Activated T-cell treated with anti-CD3 and anti-CD28 coated beads, Interleukin-2, amount 50 U/mL, for 72 hours (primary cell): ENCODE measurements at places on chromosomes 7 and 10.
A peak's percentile ranks its signal among the peaks of the same experiment; 100 is the strongest.

GRCh38 chr7:149819961-149820340, 18.2 kb upstream of the ZNF862 start:
- no peak for DNase-seq

DNA sequence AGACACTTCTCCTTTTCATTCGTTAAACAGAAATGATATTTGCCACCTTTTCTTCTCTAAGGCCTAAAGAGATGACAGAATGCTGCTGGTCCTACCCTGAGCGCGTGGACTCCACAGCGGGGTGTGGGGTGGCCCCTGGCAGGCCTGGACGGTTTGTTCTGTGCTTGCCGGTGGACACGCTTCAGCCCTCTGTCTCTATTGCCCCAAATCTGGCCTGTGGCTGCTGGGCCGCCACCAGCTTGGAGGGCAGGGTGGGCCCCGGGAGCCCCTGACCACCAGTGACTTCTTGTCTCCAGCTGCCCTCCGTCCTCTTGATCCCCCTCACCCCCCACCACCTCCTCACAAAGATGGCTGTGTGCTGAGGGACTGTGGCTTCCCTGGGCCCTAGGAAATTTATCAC, 5.7 kb downstream of the CHST3 start:
- no peak for DNase-seq

DNA sequence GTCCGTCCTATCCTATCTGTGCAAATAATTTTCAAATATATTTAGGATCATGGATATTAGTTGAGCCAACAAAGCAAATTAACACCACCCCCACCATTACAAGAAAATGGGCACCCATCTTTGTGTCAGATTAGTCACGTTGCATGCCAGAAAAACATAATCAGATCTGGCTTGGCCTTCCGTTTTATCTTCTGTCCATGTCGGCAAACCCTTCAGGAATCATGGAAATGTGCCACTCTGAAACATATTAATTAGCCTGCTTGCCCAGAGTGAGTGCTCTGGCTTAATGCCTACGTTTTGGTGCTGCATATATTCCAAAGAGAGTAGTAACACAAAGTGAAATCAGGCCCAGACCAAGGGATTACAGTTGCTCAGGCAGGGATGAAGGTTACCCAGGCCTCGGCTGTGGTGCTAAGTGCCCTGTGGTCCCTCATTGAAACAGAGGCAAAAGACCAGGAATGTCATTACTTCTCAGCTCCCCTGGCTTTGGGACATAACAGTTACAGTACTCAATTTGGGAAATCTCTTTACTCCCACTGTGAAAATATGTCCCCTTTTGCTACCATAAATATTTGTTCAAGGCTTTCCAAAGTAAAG, 154.0 kb upstream of the LSM8 start:
- no peak for DNase-seq

DNA sequence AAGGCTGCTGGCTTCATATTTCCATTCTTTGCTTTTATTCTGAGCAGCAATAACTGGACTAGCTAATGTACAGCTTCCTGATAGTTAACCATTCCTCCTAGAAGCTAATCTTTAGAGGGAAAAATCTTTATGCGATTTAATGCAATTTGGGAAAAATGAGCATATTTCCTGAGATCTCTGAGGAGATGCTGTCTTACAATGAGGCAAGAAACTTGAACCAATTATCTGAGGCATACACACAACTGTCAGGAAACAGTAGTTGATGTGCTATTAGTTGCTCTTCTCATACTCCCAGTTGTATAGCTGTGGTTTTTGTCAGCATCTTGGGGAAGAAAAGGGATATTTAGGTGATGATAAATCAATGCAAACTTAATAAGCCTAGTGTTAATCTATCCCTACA, 265.9 kb downstream of the NEBL start:
- DNase-seq, result no peak

GRCh38 chr10:20912969-20913368, 15.9 kb upstream of the NEBL start:
- DNase-seq, result no peak

DNA sequence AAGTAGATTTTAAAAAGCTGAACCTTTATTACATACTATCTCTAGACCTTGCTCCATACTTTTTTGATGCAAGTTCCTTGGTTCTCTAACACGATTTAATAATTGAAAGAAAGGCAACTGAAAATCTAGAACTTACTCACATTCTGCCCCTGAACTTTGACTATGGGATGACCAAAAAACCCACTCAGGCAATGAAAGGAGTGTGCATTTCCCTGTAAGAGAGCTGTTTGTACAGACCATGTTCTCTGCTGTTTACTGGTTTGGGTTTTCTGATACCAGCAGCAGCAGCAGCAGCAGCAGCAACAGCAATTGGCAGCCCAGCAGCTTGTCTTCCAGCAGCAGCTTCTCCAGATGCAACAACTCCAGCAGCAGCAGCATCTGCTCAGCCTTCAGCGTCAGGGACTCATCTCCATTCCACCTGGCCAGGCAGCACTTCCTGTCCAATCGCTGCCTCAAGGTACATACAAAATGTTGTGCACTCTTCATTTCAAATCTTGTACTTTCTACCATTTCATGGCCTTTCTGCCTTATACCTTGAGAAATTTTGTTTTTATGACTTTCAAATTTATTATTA, 216.7 kb downstream of the FOXP2 start:
- DNase-seq, result no peak

DNA sequence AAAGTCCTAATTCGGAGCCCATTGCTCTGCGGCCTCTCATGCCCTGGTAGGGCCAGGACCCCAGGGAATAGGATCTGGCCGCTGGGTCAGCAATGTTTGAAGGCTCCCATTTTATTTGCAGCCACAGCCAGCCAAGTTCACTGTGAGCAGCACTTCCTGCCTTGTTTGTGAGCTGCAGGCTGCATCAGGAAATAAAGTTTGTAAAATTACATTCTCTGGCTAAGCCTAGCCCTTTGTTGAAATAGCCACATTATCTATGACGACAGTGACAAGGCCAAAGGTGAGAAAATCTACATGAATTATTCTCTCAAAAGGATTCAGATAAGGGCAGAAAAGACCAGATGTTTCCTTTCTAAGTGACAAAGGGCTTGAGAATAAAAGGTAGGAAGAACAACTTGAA, 23.7 kb upstream of the ITGB1 start:
- DNase-seq, result no peak

GRCh38 chr7:55072251-55072650, 53.4 kb downstream of the EGFR start:
- DNase-seq, result no peak

DNA sequence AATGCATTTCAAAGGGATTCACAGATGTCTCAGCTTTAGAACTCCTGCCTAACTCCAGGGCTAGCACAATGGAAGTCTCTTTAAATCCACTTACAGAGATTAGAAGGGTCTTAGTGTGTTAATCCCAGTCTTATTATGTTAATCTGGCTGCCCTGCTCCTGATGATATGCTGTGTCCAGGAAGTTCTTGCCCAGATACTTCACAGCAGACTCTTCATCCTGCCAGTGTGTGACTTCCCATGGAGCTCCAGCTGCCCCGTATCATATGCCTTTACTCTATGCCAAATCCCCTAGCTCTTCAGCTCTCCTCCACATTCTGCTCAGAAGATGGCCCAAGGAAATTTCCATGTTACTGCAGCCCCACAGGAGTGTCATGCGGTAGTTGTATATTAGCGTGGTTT, 533.8 kb downstream of the GALNT17 start:
- DNase-seq, result no peak

- DNase-seq, result no peak
Observed at GRCh38 chr7:32089256-32089655, 19.0 kb upstream of the PDE1C start.

DNA sequence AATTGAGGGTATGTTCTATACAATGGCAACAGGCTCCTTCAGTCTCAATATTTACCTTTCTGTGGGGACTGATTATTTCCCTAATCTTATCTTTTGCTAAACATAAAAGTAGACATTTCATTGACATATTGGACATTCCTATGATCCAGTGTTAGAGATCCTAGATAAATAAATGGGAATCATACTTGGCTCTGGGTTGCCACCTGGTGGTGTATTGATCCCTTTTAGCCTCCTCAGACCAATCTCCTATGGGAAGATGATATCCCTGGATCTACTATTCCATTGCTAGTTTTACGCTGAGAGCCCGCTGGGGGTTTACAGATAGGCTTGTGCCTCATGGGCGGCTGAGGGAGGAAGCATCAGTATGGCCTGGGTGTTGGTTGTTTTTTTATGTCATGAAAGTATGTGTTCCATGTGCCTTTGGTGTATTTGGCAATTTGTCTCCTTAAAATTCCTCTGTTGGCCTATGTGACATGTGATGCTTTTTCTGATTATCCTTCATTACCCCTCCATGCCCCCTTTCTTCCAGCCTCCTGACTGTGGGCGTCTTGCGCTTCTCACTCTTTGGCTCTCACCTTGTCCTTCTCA, 18.8 kb downstream of the CELF2 start:
- no peak for DNase-seq

- no peak for DNase-seq
Observed at GRCh38 chr10:121597504-121598262, 561 bp downstream of the FGFR2 start.

DNA sequence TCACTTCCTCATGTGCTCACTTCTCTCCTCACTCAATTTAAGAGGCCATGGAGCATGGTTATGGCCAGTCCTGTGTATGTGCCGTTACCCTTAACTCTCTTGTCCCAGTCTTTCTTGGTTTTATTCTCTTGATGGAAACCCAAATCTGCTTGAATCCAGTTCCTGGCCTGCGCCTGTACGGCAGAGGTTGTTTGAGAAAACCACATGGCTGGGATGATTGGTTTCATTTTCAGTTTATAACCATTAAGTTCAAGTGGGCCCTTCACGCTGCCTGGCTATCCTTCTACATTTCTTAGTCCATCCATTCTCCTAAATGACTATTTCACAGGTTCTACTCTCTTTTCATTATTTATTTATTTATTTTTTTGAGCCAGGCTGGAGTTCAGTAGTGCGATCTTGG, 1.6 kb upstream of the ZNF239 start:
- no peak for DNase-seq

DNA sequence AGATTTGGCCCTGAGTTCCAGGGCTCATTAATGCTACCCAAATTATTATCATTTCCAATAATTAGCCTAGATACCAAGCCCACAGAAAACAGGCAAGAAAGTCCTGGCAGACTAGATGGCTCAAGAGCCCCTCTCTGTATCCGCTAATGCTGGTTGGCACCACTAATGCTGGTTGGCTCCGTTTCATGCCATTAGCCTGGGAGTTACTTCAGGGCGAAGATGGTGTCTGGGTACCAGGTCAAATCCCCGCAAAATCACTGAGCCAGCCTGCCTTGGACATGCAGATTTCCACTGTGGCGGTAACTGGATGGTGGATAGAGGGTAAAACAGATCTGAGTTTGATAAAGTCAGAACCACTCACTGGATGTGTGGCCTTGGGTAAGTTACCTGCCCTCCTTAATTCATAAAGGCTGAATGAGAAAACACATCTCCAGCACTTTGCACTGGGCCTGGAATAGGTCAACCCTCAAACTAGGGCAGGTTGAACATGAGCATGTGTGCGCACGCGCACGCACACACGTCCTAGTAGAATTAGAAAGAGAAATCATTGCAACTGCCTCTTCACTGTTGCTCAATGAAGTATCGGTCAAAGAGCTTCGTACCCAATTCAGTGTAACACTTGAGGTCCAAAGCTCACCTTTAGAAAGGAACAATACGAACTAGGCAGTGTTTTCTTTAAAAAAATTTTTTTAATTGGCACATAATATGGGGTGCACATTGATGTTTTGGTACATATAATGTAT, 91.5 kb downstream of the PRPF18 start:
- DNase-seq, result no peak

- DNase-seq, result no peak
Observed at GRCh38 chr10:88459530-88459929, 123.6 kb downstream of the RNLS start.

- DNase-seq, result peak; percentile 17
Observed at GRCh38 chr10:84665883-84666463, 337.6 kb downstream of the CCSER2 start.

DNA sequence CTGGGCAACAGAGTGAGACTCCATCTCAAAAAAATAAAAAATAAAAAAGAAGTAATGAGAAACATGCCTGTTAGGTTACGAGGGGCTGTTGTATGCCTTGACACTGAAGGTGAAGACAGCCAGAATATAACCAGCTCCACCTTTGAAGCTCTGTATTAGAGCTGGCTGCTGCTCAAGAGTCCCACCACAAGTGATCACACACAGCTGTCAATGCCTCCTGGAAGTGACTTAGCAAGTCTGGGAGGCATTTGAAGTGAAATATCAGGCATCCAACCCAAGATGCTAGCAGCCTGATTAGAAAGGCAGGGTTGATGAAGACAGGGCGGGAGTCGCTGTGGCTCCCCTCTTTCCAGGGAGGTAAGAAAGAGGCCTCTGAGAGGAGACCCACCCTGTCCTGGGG, 34.1 kb upstream of the INPP5F start:
- no peak for DNase-seq

DNA sequence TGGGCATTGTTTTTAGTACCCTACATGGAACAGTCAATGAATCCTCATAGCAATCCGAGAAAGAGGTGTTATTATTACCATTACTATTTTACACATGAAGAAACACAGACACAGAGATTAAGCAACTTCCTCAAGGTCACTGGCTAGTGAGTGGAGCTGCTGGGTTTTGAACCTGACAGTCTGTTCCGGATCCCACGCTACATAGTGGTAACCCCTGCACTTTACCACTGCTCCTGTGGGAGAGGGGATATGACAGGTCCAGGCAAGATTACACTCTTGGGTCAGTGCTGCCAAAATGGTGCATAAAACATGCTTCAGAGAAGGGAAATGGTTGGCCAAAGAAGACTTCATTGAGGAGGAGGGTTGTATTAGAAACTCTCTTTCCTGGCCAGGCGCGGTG, 185.7 kb downstream of the XPNPEP1 start:
- DNase-seq, result no peak

DNA sequence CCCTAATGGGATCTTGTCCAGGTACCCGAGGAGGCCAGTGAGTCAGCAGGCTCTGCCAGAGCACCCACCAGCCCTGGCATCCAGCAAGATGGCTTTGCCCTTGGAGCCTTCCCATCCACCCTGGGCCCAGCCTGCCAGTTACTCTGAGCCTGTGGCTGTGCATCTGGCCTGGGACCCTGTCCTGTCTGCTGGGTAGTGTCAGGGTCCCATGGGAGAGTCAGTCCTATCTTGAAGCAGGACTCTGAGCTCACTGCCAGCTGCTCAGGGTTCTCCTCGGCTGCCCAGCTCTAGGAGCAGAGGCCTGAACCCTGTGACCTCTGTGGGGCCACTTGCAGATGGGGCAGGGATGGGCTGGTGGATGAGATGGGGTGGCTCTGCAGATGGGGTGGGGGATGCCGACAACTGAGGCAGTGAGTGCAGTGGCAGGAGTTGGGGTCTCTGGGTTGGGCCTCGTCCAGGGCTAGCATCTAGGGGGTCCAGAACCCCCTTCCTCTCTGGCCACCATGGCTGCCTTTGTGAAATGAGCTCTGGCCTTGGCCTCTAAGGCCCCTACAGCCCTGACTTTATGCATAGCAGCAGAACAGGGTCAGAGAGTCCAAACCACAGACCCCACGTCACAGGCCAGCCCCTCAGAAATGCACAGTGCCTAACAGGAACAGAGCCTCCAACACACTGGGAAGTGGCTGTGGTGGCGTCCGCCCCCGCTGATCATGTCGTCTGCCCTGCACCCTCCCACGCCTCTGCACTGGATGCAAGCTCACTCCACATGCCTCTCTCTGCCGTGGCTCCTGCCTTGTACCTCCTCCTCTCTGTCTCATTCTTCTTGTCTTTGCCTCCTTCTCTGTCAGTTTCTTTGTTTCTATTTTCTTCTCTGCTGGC, 88.1 kb upstream of the RET start:
- no peak for DNase-seq
